Activated T-cell treated with anti-CD3 and anti-CD28 coated beads, Interleukin-2, amount 50 U/mL, for 72 hours (primary cell): ENCODE measurements at places on chromosomes 6 and 20. TPM values are rescaled to one million over a fixed set of nuclear protein-coding genes. Genes with fewer than 3 reads are reported as not detected.

DEK gene
- 204 TPM for total RNA-seq

CRISP2 gene
- not detected for total RNA-seq

SYNGAP1 gene
- total RNA-seq, result 86.9 TPM

OXT gene
- 1.8 TPM for total RNA-seq

- peaks cover 70% of the 10 kb centered on the region for H3K4me1 ChIP-seq
- DNase-seq, result no peak
- H3K4me3 ChIP-seq, result no peak overlapping the region
- H3K36me3 ChIP-seq, result peaks cover 6% of the 10 kb centered on the region
Measured at GRCh38 chr20:20498076-20498861, 130.4 kb downstream of the INSM1 start.

GRCh38 chr6:55633471-55633870 is 54.5 kb upstream of the HMGCLL1 start:
- no peaks in the 10 kb centered on the region for H3K27me3 ChIP-seq
- no peak overlapping the region for H3K27ac ChIP-seq
- no peak for DNase-seq
- no peaks in the 10 kb centered on the region for H3K36me3 ChIP-seq
- H3K4me1 ChIP-seq, result no peaks in the 10 kb centered on the region
- no peak overlapping the region for H3K4me3 ChIP-seq
